ENCODE measurements at places on chromosomes 3 and 15.

DNA sequence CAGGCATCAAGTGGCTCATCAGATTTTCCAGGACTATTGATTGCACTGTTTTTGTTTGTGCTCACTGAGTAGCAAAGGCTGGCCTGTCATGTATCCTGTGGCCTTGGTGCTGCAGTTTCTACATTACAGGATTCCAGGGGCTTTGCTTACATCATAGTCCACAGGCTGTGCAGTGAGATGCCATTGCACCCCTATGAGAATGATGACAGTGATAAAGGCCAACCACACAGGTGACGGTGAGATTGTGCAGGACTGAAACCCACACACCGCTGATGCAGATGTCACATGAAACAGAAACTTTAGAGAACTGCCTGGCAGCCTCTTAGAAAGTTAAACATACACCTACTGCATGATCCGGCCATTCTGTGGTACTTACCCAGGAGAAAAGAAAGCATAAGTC is 195.0 kb upstream of the UBE3A start:
- no peak for DNase-seq

DNA sequence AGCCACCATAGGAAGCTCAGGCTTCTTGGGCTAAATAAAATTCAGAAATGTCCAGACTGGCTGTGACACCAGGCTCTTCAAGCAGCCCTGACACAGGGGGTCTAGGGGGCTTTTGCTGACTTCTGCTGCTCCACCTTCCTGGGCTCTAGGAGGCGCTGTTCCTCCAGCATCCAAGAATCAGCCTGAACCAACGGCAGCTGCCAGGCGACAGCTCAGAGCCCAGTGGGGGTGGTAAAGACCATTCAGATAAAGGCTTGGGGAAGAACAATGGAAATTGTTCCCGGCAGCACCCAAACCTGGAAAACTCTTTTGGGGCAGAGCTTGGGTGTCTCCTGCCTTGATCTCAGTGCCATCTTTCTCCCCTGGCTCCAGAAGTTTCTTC is 21.6 kb upstream of the PSTPIP1 start:
- peak; percentile 69 for DNase-seq

GRCh38 chr15:53910236-53910849 is 67.9 kb upstream of the UNC13C start:
- no peak for DNase-seq

DNA sequence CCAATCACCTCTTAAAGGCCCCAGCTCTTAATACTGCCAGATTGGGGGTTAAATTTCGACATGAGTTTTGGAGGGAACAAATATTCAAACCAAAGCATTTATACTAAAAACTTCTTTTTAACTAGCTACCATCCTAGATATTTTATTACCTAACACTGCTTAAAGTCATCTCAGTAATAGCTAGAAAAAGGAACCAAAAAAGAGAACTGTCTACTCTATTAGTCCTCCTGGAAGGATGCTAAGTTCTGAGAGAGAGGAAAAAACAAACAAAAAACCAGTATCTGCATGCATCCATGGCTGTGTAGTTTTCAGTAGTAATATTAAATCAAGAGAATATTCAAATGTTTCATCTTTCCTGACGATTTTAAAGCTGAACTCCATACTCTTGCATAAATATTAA is 5.8 kb downstream of the CPOX start:
- DNase-seq, result no peak

GRCh38 chr3:94156626-94157025 is 93.8 kb downstream of the NSUN3 start:
- no peak for DNase-seq

DNA sequence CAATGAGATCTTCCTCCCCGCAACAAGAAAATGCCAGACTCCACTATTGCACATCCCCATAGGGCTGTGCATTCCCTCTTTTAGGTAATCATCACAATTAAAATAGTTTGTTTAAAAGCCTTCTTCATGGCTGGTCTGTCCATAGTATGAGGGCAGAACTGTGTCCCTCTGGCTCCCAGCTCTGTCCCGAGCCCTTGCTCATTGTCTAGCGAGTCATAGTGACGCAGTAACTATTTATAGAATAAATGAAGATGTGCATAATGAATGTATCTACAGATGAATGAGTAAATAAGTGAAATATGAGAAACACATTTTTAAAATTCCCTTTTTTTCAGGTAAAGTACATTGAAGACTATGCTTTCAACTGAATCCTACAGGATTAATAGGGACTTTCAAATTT is 128.4 kb upstream of the TMC3 start:
- no peak for DNase-seq

- peak; percentile 86 for DNase-seq
These were observed 104.5 kb downstream of the IGF2BP2 start for GRCh38 chr3:185720326-185720725.

GRCh38 chr3:46893763-46894162 is 16.2 kb downstream of the PTH1R start:
- DNase-seq, result no peak

DNA sequence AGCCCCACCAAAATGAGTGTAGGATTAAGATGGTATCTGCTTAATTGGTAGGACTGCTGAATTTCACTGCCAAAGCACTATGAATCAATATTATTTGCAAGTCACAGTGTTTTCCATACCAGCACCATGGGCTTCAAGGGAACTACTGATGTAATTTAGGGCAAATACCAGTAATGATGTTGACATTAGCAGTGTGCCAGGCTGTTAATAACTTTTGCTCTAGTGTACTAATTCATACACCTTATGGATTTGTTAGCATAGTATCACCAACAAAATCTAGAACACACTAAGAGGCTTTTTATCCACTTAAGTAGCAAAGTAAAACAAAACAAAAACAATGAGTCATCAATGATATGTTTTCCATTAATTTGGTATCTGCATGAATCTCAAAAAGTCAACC is 888.2 kb downstream of the CADM2 start:
- no peak for DNase-seq

- no peak for DNase-seq
These were observed at the start of gene GDPGP1 for GRCh38 chr15:90234096-90234988. Gene GDPGP1 (plus strand): TSS chr15:90234209. CDS start chr15:90240909, 6,700 bp downstream.
